ENCODE measurements at places on chromosomes 1 and 21.

DNA sequence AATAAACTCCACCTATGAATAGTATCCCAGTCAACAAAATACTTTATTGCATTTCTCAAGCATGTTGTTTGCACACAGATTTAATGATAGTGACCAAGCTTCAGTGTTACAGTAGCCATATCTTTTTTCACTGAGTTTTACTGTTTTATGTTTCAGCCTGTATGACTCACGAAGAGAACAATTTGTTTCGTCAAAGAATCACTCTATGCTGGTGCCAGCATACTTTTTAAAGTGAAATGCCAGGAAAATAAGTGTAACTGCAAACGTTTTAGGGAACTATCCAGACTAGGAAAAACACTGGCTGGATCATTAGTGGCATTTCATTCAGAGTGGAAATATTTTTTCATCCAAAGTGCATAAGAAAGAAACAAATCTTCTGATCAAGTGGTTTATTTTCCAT lies 210.8 kb downstream of the COL11A1 start:
- DNase-seq: no peak

- DNase-seq: no peak
Observed at GRCh38 chr1:76237211-76237610, 162.7 kb downstream of the ST6GALNAC3 start.

DNA sequence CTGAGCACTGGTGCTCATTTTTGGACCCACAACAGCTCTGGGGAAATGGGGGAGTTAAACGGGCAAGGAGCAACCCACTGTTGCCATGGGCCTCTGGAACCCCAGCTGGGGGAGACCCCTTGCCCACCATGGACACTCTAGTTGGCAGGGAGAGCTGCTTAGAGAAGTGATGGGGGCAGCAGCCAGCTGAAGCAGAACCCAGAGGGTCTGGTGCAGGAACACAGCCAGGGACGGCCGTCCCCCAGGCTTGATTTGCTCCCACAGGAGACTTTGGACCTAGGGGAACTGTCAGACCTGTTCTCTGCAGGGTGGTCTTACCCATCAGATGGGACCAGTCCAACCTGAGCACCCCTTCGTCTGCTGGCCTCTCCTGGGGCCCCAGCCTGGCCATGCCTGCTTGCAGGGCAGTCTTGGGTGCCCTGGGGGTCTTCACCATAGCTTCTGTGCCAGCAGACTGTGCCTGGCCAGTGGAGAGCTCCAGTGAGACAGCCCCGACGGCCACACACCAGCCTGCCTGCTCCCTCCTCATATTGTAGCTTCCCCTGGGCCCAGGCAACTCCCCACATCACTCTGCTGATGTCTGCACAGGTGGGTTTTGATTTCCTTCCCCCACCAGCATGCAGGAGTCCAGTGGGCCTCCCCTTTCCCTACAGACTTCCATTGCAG lies 11.3 kb downstream of the SPATC1L start:
- DNase-seq: no peak

DNA sequence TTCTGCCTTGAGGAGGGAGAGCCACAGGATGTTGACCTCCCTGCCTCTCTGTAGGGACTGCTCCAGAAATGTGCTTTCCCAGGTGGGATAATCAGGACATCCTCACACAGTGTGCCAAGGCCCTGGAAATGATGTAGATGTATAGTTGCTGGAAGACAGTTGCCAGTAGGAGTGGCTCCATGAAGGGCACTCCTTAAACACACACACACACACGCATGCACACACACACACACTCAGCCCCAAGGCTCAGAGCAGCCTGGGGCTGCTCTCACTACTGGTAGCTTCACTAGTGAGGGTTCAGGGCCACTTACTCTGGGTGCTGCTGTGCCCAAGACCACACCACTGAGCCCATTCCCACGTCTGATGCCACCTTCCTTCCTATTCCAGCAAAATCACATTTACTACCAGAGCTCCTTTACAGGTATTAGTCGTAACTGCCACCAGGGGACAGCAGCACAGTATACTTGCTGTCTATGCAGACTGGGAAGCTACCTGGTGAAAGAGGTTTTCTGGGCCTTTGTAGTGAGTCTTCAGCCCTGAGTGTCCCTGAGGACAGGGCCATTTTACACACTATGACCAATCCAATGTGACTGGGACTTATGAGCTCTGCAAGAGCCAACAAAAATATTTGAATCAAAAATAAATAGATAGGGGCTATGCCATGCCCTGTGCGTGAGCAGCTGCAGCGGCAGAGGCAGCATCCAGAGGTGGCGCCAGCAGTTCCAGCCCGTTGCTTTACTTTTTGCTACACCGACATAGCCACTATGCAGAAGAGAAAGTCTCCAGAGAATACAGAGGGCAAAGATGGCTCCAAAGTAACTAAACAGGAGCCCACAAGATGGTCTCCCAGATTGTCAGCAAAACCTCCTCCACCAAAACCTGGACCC lies 15.0 kb downstream of the CRNN start:
- DNase-seq: no peak

DNA sequence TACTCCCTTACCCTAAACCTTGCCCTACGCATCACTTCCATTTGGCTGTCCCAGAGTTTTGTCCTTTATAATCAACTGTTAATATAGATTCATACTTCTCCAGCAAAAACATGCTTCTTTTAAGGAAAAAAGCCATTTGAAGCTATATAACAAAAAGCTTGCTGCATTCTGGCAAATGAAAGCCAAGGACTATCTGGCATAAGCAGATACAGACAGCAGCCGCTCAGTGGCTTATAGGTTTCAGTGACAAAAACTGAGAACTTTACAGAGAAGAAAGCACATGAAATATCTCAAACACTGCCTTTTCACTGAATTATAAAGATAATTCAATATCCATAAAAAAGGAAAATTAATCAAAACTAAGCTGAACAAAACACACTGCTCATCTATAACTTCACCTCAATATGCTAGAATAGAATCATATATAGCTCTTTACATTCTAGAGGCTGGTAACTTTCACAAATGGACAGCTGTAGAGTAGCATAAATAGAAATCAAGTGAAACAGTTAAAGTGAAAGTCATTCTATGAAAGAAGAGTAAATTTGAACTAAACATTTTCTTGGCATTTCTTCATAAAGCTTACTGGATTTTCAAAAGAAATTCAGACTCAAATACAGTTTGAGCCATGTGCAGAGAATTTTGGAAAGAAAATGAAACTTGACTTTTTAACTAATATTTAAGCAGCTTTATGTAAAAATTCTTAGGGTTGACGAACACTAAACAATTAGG lies 19.6 kb downstream of the CDC42BPA start:
- no peak for DNase-seq

DNA sequence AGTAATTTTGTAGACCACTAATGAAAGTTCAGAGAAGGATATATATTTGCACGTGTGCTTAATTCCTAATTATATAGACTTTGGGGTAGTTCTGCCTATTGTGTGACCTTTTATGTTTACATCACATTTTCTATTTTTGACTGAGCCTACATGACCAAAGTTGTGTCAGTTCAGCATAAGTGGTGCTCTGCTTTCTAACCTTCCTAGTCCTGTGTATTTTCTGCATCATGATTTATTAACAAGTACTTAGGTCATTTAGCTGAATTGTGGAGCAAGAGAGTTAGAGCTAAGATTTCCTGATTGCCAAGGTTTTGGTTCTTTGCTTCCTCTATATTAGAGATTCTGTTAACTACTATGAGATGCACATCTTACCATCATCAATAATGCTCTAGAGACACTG lies 176.0 kb downstream of the C1orf21 start:
- no peak for DNase-seq

DNA sequence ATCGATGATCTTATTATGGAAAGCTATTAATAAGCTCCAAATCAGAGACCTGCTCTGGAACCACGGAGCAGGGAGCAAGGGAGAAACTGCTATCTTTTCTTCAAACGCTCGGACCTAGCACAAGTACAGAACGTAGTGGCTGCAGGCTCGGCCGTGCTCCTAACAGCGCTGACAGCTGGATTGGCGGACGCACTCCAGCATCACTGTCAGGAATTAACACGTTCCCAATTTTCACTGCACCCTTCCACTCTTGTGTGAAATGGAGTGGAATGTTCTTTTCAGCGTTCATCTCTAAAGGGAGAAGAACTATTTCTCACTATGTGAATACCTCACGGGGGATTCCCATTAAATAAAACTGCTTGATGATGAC lies 106.9 kb downstream of the ZNF281 start:
- DNase-seq: no peak

GRCh38 chr1:228007049-228007800 lies 427 bp downstream of the WNT3A start:
- DNase-seq: no peak

- DNase-seq: no peak
Observed at GRCh38 chr1:166691476-166691875, 147.8 kb upstream of the POGK start.

DNA sequence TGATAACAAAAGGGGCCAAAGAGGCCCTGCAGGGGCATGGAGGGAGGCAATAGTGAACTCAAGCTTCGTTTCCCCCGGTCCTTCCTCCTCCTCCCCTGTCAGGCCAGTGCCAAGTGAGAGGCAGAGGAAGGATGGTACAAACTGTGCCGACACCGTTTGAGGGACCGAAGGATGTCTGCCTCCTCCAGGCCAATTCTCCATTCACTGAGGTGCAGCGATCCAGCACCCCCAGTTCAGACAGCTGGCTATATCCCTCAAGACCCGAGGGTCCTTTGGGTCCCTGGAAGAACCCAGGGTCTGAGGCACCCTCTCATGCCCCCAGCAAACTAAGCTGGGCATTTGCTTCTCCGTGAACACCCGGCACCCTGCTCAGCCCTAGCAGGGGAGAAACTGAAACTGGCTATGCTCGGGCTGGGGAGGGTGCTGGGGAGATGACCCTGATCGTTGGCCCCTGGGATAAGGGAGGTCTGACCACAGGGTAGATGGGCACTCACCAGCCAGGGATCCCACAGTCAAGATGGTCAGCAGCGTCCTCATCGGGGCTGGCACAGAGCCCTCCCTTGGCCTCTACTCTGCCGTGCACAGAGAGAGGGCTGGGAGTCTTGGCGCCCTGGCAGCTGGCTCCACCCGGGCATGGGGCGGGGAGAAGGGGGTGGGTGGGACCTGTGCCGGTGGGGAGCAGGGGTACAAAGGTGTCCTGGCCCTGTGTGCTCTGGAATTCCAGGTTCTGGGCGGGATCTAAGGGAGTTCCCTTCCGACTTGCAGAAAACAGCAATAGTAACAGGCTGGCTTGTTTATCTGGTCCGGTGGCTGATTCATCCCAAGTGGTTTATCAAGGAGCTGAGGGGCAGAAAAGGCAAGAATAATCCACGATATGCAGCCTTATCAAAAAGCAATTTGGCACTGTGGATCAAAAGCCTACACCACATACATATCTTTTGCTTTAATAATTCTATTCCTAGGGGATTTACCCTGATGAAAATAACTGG lies at the start of gene IL22RA1:
Gene IL22RA1 (minus strand): TSS at position 595 of the 989 bp plus-strand sequence. CDS start 58 bp downstream, at position 537.
- no peak for DNase-seq

GRCh38 chr1:202343652-202344349 lies 2.1 kb upstream of the UBE2T start:
- DNase-seq: peak; percentile 68

GRCh38 chr1:109161858-109162606 lies 48.1 kb downstream of the ELAPOR1 start:
- no peak for DNase-seq

DNA sequence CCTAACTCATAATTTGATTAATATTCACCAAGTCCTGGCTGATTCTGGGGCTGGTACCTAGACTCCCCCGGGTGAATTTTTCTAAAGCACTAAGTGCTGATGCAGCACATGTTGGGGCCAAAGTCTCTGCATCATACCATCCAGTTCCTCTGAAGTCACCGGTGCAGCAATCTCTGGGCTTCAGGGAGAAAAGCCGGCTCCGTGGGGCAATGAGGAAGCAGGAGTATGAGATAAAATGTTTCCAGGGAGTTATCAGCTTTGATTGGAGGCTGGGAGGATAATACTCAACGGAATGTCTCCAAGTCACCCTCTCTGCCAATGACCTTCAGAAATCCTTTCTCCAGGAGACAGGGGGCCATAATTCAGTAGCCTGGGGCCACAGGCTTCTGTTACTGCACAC lies 1.2 kb downstream of the FCAMR start:
- DNase-seq: no peak

- no peak for DNase-seq
Observed at GRCh38 chr1:171884475-171884874, 43.2 kb downstream of the DNM3 start.

GRCh38 chr1:31382379-31382989 lies 9.6 kb upstream of the FABP3 start:
- DNase-seq: no peak

GRCh38 chr1:18819986-18820790 lies 39.3 kb downstream of the TAS1R2 start:
- no peak for DNase-seq

- peak; percentile 8 for DNase-seq
Observed at GRCh38 chr1:229848752-229849677, 218.0 kb upstream of the GALNT2 start.

GRCh38 chr1:145714524-145715111 lies 4.7 kb upstream of the CD160 start:
- no peak for DNase-seq

GRCh38 chr1:63327417-63328054 lies 5.2 kb downstream of the FOXD3 start:
- DNase-seq: peak; percentile 25

- no peak for DNase-seq
Observed at GRCh38 chr1:192826791-192827546, 18.1 kb downstream of the RGS2 start.

- no peak for DNase-seq
Observed at GRCh38 chr1:3494321-3495308, 40.1 kb downstream of the ARHGEF16 start.

DNA sequence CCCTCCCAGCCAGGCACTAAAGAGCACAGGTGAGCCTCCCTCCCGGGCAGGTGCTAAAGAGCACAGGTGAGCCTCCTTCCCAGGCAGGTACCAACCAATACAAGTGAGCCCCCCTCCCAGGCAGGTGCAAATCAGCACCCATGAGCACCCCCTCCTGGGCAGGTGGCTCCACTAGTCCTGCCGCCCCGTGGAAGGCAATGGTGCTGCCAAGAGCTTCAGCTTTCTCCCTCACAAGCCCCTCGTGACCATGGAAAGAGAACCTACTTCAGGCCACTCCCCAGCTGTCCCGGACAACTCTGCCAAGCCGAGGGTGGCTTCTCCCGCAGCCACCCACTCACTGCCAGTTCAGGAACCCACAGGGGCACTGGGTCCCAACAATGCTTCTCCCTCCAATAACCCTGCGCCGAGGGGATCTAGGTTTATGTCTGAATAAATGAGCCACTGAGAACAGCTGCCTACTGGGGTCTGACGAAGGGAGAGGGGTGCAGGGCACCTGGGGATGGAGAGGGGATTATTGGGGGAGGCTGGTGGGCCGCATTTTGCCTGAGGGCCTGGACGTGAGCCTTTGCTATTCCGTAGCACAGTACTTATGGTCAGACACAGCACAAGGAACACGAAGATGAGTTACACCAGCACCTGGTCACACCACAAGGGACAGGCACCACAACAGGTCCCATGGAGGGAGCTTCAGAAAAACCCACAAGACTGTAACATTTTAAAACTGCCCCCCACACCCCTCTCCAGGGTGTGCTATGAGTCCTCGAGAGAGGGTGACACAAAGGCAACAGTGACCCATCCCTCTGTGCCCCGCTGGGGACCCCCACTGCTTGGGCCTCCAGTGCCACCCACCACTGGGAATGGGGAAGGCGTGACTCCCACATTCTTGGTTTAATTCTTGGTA lies 46.3 kb downstream of the PRDM15 start:
- no peak for DNase-seq

- DNase-seq: no peak
Observed at GRCh38 chr1:25844536-25845337, 14.5 kb downstream of the AUNIP start.
